ENCODE measurements at places on chromosomes 12 and 14.

- no peak for DNase-seq
Measured at GRCh38 chr14:66388516-66388915, 97.7 kb upstream of the CCDC196 start.

GRCh38 chr12:62248873-62249272 lies 11.3 kb upstream of the USP15 start:
- DNase-seq = no peak

DNA sequence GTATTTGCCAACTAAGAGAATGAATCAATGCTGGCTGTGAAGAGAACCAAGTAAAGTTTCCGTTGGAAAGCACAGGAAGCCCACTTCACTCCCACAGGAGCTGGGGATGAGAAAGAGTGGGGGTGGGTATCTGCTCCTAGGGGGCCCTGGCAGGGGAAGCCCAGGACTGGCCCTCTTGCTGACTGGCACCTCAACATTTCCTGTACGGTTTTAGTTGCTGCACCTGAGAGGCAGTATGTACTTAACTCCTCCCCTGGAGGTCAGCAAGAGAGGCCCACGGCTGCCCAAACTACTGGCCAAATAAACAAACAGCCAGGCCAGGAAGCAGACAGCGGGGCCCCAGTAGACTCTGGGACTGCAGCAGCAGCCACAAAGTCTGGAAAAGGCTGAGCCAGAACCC lies 33.8 kb upstream of the VWF start:
- no peak for DNase-seq

- DNase-seq = no peak
Measured at GRCh38 chr12:97316321-97316720, 146.3 kb upstream of the RMST start.

DNA sequence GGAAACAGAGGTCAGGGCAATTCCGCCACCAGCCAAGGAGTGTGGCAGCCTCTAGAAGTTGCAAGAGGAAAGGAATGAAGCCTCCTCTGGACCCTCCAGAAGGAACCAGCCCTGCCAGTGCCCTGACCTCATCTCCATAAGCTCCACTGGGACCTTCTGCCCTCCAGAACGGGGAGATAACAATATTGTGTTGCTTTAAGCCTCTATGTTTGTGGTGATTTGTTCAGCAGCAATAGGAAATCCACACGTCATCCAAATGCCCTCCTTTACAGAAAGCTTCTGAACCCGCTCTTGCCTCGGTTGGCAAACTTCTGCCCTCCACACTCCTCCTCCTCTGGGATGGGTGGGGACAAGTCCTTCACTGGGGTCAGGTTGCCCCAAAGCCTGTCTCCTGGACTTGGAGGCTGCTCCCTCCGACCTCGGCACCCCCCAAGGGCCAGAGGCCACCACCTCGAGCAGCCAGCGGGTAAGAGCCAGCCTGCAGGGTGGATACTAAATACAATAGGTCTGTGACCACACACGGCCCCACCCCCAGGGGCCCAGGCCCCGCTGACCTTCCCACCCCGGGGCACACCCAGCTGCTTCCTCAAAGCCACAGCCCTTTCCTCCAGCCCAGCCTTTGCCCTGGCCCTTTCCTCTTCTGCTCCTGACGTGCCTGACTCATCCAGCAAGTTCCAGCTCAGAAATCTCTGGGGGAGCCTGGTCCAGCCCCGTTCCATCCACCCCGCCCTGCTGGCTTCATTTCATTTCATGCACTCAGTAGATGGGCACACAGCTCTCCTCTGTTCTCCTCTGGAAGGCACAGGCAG lies 58.7 kb upstream of the NCOR2 start:
- DNase-seq = no peak

- DNase-seq = no peak
Measured at GRCh38 chr14:51636109-51636508, 15.6 kb upstream of the FRMD6 start.

GRCh38 chr12:230925-231671 lies 17.1 kb upstream of the SLC6A12 start:
- no peak for DNase-seq

DNA sequence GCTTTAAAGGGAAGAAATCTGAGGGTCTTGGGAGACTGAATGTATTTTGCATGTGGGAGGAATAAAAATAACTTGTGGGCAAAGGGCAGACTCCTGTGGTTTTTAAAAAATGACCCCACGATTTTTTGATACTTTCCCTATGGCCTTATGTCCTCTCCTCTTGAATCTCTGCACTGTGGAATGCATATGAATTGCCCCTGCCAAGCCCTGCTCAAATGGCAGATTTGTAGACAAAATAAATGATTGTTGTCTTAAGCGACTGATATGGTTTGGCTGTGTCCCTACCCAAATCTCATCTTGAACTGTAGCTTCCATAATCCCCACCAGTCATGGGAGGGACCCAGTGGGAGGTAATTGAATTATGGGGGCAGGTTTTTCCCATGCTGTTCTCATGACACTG lies 223.8 kb downstream of the DACT1 start:
- DNase-seq = no peak

GRCh38 chr14:26255213-26255612 lies 342.6 kb downstream of the NOVA1 start:
- DNase-seq = no peak

DNA sequence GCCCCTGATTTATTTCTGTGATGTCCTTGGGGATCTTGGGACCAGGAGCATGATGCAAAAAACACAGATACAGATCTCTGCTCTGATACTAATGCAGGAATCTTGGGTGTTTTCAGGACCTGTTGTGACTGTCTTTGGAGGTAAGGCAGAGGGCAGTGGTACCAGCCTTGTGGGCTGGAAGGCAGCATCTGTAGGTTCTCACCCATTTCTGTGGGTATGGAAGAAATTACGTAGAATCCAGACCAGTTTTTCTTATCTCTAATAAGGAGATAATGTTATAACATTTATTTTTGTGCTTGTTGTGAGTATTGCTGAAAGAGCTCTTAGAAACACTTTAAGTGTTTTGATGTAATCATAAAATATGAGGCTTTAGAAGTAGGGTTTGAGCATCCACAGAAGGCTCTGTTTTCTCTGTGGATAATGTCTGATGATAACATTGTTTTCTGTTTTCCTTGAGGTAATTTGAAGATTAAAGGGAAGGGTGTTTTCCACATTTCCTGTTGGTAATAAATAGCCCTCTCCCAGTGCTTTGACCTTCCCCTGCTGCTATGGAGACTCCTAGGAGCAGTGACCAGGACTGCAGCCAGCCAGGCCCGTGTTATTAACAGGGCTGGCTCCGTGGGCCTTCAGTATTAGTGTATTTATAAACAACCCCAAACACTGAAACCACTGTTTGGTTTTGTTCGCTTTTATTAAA lies 9.4 kb upstream of the DCP1B start:
- DNase-seq = no peak

- no peak for DNase-seq
Measured at GRCh38 chr14:98368916-98369315, 903.1 kb downstream of the BCL11B start.

DNA sequence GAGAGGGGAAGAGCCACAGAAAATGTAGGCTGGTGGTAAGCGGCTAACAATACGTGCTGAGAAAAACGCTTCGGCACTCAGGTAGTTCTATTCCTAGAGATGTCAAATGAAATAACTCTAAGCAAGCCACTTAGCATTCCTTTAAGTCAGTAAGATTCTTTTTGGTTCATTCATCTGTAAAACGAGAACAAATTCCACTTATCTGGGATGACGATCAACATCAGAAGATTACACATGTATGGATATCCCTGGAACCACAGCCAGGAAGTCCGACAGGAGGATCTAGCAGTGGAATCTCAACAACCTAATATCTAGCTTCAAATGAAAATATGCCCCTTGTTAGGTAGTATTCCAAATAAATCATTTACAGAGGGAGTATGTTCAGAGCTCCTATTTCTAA lies 74.6 kb upstream of the CDKN3 start:
- DNase-seq = no peak

DNA sequence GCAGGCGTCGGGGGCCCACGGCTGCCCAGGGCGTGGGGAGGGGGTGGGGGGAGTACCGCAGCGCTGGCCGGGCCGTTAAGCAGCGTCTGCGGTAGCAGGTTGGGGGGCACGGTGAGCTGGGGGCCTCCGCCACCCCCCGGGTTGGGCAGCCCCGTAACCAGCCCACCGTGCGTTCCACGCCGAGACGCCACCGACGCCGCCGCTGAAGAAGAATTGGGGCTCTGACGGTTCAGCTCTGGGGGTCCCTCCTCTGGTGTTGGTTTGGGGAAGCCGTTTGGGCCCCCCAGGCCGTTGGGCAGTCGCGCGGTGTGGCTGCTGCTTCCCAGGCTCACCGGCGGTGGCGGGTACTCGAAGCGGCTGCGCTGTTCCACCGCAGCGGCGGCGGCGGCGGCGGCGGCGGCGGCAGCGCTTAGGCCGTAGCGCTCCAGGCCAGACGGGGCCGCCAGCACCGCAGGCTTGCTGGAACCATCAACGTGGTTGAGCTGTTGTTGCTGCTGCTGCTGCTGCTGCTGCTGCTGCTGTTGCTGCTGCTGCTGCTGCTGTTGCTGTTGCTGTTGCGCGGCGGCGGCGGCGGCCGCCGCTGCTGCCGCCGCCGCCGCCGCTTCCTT lies 1.5 kb downstream of the IRF2BPL start:
- no peak for DNase-seq

GRCh38 chr12:81203671-81204204 lies 125.9 kb downstream of the ACSS3 start:
- no peak for DNase-seq

DNA sequence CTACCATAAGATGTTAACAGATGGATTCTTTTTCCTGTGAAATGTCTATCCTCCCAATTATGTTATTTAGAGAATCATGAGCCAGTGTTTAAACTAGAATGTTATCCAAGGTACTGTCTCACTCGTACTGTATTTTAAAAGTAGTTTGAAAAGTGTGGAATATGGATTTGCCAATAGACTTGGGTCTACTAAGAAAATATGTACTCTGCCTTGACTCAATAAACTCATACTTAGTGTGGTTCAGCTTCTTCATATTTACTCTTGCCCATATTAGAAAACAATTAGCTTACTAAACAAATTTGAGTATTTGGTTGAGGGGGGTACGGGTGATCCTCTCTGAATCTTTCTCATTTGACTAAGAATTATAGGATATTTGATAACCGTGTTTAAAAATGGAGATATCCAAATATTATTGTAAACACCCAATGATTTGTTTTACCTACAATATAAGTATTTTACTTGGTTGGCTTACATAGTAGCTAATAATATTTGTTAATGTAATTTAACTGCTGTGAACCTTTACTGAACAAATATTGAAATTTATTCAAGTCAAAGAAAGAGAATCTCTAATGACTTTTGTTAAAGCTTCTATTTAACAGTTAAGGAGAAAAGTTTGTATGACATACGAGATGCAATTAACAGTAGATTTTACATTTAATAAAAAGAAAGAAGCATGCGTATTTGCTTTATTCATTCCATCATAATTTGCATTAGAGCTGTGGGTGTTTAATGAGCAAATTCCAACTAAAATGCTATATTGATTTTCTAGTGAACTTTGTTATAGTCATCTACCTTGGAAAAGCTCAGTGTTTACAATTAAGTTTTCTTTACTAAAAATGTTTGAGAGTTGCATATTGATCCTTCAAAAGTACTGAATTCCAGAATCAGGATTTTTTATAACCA lies 81.2 kb downstream of the MIPOL1 start:
- no peak for DNase-seq

DNA sequence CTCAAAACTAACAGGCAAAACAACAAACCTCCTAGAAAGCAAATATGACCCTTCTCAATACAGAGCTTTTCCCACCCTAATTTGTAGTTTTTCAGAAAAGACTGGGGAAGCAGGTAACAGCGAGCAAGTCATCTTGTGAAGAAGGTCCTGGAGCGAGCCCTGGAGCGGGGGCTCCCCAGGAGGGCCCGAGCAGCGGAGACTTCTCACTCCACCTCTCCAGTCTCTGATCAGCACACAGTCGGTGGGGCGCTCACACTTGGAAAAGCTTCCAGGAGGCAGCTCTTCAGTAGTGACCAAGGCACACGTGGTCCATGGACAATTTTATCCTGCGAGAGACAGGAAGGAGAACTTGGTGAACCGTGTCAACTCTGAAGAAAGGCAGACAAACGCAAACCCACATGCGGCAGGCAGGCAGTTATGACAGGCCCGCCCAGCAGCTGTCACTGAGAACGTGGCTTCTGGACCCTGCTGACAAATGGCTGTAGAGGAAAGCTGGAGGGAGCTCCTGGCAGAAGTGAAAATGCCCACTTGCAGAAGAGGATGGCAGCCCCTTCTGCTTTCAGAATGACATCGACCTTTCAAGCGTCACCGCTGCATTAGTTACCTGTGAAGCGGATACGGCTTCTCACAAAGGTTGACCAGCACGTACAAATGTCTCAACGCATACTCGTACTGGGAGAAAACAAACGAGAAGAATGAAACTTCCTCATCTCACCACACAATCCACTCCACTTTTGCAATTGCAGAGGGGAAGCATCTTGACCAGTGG lies 44.2 kb downstream of the LGMN start:
- no peak for DNase-seq

DNA sequence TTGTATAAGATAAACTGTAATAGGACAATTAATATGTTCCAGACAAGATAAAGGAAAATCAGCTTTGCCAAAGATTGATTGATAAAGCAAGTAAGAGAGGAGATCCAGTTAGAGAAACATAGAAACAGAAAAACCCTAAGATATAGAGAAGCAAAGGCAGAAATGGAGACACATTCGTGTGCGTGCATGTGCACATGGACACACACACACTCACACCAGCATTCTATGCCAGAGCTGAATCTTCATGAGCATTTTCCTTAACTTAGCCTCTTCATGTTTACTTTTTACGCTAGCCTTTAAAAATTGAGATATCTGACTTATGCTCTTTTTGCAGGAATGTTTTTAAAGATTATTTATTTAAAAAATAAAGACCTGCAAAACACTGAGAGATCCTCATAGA lies 168.5 kb upstream of the ATP2B1 start:
- no peak for DNase-seq

GRCh38 chr12:32516230-32516629 lies 116.9 kb downstream of the FGD4 start:
- DNase-seq = no peak

GRCh38 chr12:9115731-9116559 lies at the start of gene A2M:
Gene A2M, minus strand, starts transcription at chr12:9115919. Its CDS starts 70 bp downstream, at chr12:9115849.
- DNase-seq = no peak

DNA sequence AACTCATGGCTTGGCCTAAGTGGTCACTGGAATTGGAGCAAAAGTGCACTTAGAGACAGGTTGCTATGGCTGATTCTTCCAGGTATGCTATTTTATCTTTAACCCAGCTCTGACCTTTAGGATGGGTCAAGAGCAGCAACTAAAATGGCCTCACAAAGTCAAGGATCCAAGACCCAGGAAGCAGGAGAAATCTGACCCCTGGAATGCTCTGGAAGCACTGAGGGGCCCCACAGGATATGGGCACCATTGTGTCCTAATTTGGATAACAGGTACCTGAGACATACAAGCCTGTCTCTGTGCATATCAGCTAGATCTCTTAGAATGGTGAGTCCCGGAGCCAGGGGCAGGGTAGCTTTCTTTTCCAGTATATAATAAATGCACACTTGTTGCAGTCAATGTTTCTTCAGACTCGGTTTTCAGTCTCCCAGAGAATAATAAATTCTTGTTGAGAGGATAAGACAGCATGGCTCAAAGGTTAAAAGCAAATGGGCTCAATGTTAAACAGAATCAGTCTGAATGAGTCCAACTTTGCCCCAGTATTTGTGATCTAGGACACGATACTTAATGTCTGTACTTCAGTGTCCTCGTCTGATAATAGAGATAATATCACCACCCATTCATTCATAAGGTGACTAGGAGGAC lies 29.3 kb upstream of the TMCC3 start:
- no peak for DNase-seq

Measured in stimulated activated CD4-positive, alpha-beta T cell treated with anti-CD3 and anti-CD28 coated beads, Interleukin-1b, Interleukin-23, amount 100 ng/mL, for 1 hour (primary cell).